ENCODE measurements at places on chromosomes 4 and X.

DNA sequence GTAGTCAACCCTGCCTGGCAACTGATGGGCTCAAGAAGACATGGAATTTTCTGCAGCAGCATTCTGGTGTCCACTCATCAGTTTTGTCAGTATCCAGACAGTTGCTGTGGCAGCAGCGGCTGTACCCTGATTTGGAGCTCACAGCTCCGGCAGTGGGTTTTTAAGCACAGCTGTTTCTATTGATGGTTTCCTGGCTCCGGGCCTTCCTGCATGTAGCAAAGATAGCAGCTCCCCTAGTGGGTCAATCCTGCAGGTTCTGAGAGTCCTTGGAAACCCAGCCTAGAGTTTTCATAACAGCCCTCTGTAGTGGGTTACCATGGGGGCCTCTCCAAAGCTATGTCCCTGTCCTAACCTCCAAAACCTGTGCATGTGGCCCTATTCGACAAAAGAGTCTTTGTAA, 84.0 kb upstream of the ATP6AP2 start:
- DNase-seq = peak; percentile 30

DNA sequence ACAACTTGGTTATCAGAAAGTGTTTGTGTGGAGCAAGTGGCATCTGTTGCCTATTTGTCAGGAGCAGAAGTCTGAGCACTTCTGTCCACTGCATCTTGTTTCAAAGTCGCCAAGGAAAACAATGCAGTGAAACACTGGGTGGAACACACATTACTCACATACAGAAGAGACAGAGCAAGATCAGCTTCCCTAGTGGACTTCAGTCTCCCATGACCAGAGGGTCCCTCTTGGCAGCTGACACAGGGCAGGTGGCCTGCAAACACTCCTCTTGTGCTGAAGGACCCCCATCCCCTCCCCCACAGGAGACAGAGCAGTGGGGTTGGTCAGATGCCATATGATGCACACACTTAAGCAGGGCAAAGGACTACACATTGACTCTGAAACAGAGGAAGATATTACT, 3.6 kb upstream of the BBS12 start:
- no peak for DNase-seq

DNA sequence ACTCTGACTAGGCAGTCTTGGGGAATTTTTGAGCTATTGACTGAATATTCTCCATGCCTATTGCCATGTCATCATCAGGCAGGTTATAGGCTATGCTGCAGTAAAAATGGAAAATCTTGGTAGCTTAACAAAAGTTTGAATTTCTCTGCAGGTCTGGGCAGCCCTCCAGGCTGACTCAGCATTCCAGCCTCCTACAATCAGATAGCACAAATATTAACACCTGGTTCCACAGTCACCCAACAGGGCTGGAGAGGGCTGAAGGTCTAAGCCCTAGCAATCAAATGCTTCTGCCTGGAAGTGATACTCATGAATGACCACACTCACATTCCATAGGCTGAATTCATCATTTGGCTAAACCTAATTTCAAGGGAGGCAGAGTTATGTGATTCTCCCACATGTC, 9.6 kb upstream of the PPP3CA start:
- peak; percentile 94 for DNase-seq

GRCh38 chr4:46793036-46793435, 116.0 kb downstream of the COX7B2 start:
- DNase-seq = no peak

GRCh38 chrX:7168371-7168770, 20.4 kb upstream of the PUDP start:
- no peak for DNase-seq

DNA sequence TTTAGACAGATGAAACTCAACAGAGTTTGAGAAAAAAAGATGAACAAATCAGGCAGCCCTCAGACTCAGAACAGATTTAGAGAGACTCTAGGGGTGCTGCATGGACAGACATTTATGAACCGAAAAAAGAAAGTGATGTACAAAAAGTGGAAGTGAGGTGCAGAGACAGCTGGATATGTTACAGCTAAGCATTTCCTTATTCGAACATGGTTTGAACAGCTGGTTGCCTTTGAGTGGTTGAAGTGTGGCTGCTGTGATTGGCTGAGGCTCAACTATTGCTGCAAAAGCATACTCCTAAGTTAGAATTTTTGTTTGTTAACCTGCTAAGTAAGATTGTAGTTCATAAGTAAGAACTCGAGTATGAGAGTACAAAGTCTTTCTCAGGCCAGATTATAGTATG, 331.5 kb upstream of the PABPC4L start:
- DNase-seq = no peak

DNA sequence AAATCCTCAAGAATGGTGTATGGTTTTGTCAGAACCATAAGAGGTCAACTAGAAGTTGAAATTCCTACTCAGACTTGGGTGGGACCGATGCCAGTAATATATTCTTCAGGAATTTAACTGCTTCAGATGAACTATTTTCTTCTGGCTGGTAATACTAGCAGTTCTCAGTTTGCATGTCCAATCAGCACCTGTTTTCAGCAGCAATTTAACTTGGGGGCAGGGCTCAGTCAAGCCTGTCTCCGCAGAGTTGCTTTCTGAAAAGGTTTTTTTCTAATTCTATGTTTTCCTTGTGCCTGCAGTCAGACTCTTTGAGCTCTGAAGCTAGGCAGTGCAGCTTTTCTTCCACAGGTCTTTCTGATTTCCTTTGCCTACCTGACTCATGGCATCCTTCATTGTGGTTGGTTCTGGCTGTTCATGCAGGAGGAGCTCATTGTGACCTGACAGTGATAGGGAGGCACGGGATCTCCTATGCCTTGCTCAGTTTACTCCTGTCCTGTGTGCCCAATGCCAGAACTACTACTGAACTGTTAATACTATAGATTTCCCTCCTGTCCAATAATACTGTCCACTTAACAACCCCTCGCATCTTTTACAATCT, 17.3 kb upstream of the FMR1 start:
- peak; percentile 6 for DNase-seq

- DNase-seq = peak; percentile 76
Measured at GRCh38 chrX:85243761-85244449, at the start of the genes SATL1 and ZNF711. Gene SATL1, minus strand, starts transcription at chrX:85243779. Its CDS starts 134,811 bp downstream, at chrX:85108968. Gene ZNF711, plus strand, starts transcription at chrX:85243991. Its CDS starts 3,582 bp downstream, at chrX:85247573.

DNA sequence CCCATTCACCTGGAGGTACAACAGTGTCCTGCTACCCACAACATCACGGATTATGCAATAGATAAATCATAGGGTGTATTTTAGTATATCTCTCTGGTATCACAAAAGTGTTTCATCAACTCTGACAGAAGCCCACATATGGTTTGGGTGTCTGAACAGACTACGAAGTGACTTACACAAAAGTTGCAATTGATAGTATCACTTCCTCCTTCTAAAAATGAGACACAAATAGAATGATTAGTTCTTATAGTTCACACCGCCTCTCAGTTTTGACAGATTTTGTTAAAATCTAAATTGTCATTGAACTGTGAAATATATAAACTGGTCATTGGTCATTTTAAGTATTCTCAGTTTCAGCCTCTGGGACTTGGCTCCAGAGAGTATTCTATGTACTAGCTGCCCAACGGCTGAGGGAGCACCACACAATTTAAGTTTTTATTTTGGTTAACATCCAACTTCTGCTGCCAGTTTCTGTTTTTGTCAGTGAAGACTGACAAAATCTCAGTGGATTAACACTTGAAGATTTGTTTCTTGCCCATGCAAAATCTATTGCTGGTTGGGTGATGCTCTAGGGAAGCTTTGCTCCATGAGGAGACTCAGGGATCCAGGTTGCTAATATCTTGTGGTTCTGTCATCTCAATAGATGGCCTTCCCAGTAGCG, 113.8 kb upstream of the PUDP start:
- no peak for DNase-seq
